Fibroblast of skin of left biceps (primary cell): ENCODE measurements at places on chromosomes 6 and 20.

DNA sequence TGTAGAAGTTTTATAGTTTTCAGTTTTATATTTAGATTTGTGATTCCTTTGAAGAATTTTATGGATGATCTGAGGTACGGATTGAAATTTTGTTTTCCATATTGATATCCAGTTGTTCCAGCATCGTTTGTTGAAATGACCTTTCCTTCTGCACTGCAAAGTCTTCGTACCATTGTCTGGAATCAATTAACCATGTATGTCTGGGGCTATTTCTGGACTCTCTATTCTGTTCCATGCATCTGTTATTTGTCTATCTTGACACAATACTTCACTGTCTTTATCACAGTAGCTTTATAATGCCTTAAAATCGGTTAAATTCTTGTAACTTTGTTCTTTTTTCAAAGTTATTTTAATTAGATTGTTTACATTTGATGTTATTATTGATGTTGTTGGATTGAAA, 154.9 kb downstream of the FARS2 start:
- DNase-seq: no peak

- DNase-seq: no peak
Measured at GRCh38 chr20:20223981-20224380, 143.9 kb upstream of the INSM1 start.

GRCh38 chr6:93794166-93794565, 374.8 kb upstream of the EPHA7 start:
- no peak for DNase-seq

GRCh38 chr20:10078403-10078802, 43.6 kb downstream of the ANKEF1 start:
- DNase-seq: no peak

DNA sequence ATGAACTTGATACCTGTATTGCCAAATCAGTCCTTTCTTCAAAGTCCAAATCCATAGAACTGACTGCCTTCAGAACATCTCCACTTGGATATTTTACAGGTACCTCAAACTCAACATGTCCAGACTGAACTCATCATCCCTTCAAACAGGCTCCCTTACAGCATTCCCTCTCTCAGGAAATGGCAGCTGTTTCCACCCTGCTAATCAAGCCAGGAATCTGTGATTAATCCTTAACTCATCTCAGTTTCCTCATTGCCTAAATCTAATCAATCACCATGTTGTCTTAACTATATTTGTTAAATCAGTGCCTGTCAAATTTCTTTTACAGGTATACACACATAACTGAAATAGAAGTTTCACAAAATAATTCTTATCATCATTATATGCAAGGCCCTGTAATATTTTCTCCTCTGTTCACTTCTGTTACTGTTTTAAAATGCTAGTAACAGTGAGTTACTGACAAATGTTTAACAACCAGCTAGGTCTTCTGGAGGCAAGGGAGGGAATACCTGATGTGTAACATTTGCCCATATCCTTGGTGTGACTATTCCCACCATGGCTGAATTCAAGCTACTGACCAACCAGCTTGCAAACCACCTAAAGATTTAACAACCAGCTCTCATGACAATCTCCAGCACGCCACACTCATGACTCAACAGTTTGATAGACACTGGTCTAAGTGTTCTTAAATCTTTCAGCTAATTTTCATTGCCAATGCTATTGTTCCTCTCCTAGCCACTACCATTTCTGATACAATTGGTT, 124.9 kb downstream of the ADAT2 start:
- DNase-seq: no peak

DNA sequence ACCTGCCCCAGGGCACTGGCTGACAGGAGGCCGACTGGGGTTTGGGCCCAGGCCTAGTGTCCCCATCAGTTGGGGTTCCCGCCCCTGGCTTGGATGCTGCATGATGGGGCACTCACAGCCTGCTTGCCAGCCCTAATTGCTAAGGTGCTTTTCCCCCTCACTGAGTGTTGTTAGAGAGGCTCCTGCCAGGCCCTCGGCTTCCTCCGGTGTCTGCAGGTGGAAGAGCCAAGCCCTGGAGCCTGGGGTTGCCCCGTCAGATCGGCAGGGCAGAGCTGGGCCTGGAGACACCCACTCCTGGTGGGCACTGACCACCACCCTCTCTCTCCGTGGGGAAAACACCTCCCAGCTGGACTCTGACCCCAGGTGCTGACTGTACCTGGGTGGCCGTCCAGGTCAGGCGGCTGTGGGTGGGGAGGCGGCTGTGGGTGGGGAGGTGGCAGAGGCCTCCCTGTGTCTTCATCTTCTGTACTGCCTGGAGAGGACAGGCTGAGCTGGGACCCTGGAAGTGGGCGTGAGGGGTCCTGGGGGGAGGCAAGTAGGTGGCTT, 6.0 kb upstream of the CABLES2 start:
- DNase-seq: no peak

GRCh38 chr20:35503841-35504561, 25.5 kb downstream of the C20orf173 start:
- no peak for DNase-seq

DNA sequence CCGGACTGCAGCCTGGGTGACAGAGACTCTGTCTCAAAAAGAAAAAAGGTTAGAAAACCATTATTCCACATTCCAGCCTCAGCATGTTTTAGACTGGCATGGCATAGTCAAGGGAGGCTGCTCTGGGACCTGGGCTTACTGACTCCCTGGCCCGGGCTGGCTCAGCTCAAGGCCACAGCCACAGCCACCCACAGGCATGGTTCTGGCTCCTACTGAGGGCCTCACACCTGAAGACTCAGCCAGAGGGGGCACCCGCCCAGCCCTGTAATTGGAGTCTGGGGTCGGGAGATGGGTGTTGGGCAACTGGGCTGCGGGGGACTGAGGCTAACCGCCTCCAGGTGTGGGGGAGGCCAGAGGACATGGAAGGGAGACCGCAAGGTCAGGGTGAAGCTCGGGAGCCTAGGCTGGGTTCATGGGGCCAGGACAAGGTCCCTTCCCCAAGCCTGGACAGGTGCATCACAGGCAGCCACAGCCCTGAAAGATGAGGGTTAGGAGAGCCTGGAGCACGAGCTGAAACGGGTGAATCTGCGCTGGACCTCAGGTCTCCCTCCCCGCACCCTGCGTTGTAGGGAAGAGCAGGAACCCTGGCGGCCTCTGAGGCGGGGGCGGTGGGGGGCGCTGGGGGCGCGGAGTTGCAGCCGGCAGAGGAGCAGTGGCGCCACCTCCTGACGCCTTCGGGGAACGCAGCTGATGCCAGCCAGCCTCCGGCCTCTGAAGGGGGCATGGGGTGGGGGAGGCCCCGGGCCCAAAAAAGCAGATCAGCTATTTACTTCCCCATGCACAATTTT, 67.7 kb upstream of the SRSF6 start:
- DNase-seq: no peak

GRCh38 chr6:158021814-158022748, 40.4 kb downstream of the SYNJ2 start:
- DNase-seq: no peak

DNA sequence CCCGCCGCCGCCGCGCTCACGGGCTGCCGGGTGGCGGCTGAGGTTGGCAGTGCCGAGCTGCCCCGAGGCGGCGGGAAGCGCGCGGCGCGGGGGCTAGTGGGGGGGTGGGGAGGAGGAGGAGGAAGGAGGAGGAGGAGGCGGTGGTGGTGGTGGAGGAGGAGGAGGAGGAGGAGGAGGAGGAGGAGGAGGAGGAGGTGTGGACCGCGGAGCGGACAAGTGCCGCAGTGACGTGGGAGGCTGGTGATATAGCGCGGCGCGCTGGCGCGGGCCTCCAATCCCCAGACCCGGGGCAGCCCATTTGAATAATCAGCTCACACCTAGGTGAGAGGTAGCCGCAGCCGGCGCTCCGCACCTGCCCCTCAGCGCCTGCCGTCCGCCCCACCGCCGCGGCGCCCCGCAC, at the start of gene FOXA2:
Gene FOXA2, minus strand, starts transcription at position 51 of the 400 bp plus-strand sequence. CDS start 294 bp downstream, outside the sequence.
- DNase-seq: no peak

- no peak for DNase-seq
Measured at GRCh38 chr6:112362812-112363570, 15.9 kb downstream of the RFPL4B start.

DNA sequence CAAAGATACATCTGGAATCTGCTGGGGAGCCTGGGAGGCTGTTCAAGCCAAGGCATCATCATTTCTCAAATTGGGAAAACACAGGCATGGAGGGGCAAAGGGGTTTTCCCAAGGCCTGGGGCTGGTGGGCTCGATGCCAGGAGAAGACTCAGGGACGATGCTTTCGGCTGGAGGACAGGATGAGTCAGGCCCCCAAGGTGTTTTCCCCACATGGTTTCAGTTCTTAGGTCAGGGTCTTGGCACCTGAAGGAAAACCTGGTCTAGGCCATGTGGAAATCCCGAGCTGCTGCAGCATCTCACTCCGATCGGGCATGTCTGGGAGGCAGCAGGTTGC, 348.1 kb downstream of the CDC5L start:
- DNase-seq: peak; percentile 38

DNA sequence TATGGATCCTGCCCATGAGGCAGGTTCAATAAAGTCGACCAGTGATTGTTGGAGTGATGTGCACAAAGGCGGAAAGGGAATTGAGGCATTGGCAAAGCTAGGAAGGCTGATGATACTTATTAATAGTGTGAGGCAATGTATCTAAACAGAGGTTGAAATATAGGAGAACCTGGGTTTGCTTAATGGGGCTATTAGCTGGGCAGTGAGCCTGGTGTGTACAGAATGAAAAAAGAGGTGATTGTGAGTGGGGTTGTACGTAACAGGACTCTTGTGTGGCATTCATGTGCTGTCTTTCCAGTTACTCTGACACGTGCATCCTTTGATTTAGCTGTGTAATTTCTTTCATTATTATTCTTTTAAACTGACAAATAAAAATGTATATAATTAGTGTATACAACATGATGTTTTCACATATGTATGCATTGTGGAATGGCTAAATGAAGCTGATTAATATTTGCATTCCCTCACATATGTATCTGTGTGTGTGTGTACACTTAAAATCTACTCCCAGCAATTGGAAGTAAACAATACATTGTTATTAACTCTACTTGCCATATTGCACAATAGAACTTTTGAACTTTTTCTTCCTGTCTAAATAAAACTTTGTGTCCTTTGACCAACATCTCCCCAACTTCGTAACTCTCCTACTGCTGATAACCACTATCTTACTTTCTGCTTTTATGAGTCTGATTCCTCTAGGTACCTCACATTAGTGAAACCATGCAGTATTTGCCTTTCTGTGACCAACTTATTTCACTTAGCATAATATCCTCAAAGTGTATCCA, 220.5 kb upstream of the SLC35B3 start:
- DNase-seq: no peak

GRCh38 chr6:27812078-27812804, 100.0 kb downstream of the OR2B2 start:
- no peak for DNase-seq
